ENCODE measurements at places on chromosomes 11 and 22. TPM values are rescaled to one million over a fixed set of nuclear protein-coding genes. Genes with fewer than 3 reads are reported as not detected.

RASGRP2 gene
- not detected for total RNA-seq

POU2AF2 gene
- total RNA-seq: not detected

DKK3 gene
- total RNA-seq: 315 TPM

PNPLA5 gene
- total RNA-seq: not detected

CASTOR1 gene
- 5.8 TPM for total RNA-seq

ABCC8 gene
- not detected for total RNA-seq

CPT1A gene
- 9.9 TPM for total RNA-seq

C22orf31 gene
- total RNA-seq: not detected

MMP8 gene
- total RNA-seq: not detected

H19 gene
- 5.1 TPM for total RNA-seq

PKP3 gene
- total RNA-seq: 373 TPM

VSIG10L2 gene
- total RNA-seq: not detected

CD6 gene
- total RNA-seq: 0.86 TPM

RPS6KB2 gene
- total RNA-seq: 71.9 TPM

Data from hair follicular keratinocyte (primary cell).